Central memory CD8-positive, alpha-beta T cell (primary cell): ENCODE measurements at places on chromosomes 7 and 10.

DNA sequence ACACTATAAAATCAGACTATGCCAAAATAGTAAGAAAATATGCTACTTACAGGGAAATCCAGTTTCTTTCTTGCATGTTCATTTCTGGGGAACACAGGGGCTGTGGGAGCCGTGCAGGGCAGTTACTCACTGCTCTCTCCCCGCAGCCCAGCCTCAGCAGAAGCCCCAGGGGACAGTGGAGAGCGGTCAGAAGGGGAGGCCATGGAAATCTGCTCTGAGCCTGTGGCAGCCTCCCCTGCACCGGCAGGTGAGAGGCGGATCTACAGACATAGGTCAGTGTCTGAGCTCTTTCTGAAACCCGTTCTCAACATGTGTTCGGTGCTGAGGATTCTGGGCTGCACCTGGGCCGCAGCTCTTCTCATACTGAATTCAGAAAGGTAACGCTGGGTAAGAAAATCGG lies 2.9 kb downstream of the ZNF511 start:
- H3K27me3 ChIP-seq = no peaks in the 10 kb centered on the region
- H3K4me1 ChIP-seq = peaks cover 25% of the 10 kb centered on the region
- H3K36me3 ChIP-seq = peaks cover 25% of the 10 kb centered on the region
- no peak for DNase-seq
- H3K27ac ChIP-seq = no peak overlapping the region

DNA sequence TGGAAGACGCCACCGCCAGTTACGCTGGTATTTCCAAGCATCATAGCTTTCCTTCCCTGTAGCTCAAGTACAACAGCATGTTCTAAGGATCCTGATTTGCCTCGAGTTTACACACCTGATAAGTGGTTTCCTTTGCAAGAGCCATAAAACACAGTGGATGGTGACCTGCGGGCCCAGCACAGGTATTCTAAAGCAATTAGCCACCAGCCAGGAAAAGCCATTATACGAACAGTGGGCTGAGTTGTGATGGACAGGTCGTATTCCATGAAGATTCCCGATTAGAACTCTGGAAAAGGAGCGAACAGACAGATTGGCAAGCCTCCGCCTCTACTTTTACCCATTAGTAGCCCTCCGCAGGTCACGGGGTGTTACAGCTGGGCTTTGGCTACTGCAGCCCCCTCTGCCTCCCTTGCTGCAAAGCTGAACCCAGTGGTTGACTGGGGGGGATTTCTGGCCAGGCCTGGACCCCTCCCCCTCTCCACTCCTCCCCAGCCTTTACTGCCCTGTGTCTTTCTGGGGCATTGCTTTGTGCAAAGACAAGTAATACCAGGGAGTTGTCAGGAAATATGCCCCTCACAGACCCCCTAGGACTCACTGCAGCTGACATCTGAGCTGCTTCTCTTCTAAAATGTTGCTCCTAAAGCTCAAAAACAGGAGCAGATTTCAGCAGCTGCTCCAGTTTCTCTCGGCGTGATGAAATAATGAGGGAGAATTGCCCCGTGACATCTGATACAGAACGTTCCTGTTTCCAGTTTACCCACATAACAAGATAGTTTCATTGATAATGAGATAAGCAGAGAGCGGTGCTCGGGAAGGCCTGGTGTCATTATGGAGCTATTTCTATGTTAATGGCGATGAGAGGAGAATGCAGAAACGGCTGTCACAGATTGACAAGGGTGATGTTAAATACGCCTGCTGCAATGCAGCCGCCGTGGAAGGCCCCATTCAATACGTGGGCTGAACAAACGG lies 214.4 kb downstream of the CCSER2 start:
- no peak overlapping the region for H3K4me3 ChIP-seq
- H3K27me3 ChIP-seq = peaks cover 39% of the 10 kb centered on the region
- no peak for DNase-seq
- peaks cover 6% of the 10 kb centered on the region for H3K4me1 ChIP-seq
- H3K36me3 ChIP-seq = peaks cover 2% of the 10 kb centered on the region
- H3K27ac ChIP-seq = no peak overlapping the region

GRCh38 chr7:68674826-68675225 lies 923.4 kb upstream of the AUTS2 start:
- H3K4me3 ChIP-seq = no peak overlapping the region
- no peak for DNase-seq
- no peaks in the 10 kb centered on the region for H3K36me3 ChIP-seq
- no peak overlapping the region for H3K27ac ChIP-seq
- no peaks in the 10 kb centered on the region for H3K4me1 ChIP-seq

DNA sequence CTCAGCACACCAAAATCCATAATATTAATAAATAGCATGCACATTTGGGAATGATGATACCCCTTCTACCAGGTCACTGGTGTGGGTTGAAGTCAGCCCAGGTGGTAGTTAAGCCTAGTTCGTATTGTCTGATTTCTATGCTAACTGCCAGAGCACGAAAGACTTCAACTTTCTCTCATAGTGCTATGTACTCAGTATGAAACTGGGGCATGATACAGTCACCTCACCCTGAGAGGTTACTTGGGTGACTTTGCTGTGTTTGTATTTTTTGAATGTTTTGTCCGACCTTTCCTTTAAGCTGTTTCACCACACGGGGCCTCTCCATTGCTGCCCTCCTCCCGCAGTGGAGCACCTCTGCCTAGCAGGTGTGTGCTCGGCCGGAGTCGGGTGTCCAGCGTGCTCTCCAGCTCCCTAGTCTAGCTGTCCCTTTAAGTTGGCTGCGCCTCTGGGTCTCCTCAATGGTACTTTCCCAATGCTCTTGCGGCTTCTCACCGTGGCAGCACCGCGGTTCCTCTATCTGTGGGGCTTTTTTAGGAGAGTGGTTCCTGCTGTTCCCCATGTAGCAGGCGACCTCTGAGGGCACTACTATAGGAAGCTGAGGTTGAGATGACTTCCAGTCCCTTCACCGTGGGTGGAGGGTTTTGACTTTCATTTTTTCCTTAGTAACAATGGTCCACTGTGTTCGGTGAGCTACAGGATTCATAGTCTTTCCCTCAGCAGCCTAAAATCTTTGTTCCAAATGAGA lies 524.0 kb upstream of the PFKP start:
- DNase-seq = no peak
- H3K27ac ChIP-seq = no peak overlapping the region
- no peak overlapping the region for H3K4me3 ChIP-seq

GRCh38 chr7:85162721-85163120 lies 24.1 kb downstream of the SEMA3D start:
- no peaks in the 10 kb centered on the region for H3K4me1 ChIP-seq
- no peak overlapping the region for H3K27ac ChIP-seq
- H3K4me3 ChIP-seq = no peak overlapping the region
- no peaks in the 10 kb centered on the region for H3K36me3 ChIP-seq
- H3K27me3 ChIP-seq = no peaks in the 10 kb centered on the region

DNA sequence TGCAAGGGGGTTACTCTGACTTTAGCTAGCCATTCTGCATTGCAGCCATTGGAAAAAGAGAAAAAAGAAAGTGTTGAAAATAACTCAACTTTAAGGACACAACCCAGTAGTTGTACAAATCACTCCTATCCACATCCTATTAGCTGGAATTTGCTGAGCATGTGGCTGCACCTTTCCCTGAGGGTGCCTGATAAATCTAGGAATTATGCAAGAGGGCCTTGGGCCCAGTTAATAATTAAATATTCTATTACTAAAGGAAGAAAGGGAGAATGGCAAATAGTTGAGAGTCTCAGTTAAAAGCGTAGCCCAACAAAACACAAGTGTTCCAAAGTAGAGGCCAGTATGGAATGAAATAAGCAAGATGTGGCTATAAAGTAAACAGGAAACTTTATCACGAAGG lies 200.9 kb upstream of the CNTNAP2 start:
- no peaks in the 10 kb centered on the region for H3K4me1 ChIP-seq
- H3K27me3 ChIP-seq = no peaks in the 10 kb centered on the region
- no peak overlapping the region for H3K4me3 ChIP-seq
